ENCODE measurements at places on chromosomes 3 and 15. TPM values are rescaled to one million over a fixed set of nuclear protein-coding genes. Genes with fewer than 3 reads are reported as not detected.

- no peak for DNase-seq
These were observed 16.2 kb downstream of the NISCH start for GRCh38 chr3:52471371-52472238.

- DNase-seq: no peak
These were observed at the start of gene MYO5C for GRCh38 chr15:52295421-52296001. Gene MYO5C, minus strand, starts transcription at chr15:52295804. Its CDS starts 168 bp downstream, at chr15:52295636.

- DNase-seq: no peak
These were observed 1.5 kb downstream of the RAB7A start for GRCh38 chr3:128727485-128727884.

GRCh38 chr3:161208931-161209330 is 12.2 kb upstream of the NMD3 start:
- no peak for DNase-seq

EPB42 gene
- not detected for total RNA-seq

GRCh38 chr3:122067214-122067550 is 12.0 kb downstream of the CD86 start:
- no peak for DNase-seq
